ENCODE measurements at places on chromosomes 5 and 9.

DNA sequence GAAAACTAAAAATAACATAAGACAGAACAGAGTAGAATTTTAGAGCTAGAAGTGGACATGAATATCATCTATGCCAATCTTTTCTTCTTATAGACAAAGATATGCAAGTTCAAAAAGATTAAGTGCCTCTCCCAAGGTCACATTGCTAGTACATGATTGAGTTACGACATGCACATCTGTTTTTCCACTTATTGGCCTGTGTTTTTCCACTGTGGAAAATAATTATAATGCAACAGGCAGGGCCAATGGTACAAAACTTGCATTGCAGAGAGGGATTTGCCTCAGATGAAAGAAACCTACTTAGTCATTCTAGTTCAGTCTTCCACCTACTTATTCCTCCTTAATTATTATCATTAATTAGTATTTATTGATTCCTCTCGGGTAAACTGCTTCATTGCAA lies 407.8 kb upstream of the SGCD start:
- DNase-seq = no peak

DNA sequence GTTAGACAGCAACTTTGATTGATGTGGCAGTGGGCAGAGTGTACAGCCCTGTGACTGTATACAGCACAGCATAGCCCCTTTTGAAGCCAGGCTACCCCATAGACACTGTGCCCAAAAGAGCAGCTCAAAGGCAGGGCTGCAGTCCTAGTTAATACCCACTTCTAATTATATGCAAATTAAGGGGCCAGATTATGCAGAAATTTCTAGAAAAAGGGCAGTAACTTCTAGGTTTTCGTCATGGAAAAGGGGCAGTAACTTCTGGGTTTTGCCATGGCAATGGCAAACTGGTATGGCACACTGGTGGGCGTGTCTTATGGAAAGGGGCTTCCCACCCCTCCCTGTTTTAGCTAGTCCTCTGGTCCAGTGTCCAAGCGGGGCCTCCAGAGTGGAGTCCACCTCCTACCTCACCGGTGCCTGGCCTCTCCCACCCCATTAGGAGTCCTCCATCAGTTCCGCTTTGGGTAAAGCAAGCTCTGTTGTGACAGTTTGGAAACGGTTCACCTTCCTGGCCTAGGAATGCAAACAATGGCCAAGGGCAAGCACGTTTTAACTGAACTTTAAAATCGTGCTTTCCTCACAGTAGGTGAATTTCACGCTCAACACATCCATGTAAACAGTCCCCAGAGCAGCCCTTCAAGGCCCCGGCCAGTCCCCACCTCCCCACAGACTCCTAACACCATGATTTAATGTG lies 5.6 kb downstream of the ADAMTS13 start:
- DNase-seq = no peak

- no peak for DNase-seq
Observed at GRCh38 chr5:23089286-23089685, 236.1 kb upstream of the CDH12 start.

DNA sequence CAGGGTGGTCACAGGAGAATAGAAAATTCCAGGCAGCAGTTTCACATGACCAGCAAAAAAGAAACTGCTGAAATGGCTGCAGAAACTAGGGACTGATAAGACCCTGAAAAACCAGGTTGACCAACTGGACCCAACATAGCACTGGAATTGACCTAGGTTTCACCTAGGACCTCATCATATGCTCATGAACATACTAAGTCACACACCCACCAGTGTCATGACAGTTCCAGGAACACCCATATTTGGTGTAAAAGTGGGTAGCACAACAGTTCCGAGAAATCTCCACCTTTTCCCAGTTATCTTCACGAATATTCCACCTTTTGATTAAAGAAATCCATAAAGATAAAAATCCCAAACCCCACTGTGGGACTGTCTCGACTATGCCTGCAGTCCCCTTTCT lies 182.2 kb downstream of the AGTPBP1 start:
- DNase-seq = no peak

GRCh38 chr5:135973323-135974020 lies 18.7 kb upstream of the LECT2 start:
- no peak for DNase-seq

DNA sequence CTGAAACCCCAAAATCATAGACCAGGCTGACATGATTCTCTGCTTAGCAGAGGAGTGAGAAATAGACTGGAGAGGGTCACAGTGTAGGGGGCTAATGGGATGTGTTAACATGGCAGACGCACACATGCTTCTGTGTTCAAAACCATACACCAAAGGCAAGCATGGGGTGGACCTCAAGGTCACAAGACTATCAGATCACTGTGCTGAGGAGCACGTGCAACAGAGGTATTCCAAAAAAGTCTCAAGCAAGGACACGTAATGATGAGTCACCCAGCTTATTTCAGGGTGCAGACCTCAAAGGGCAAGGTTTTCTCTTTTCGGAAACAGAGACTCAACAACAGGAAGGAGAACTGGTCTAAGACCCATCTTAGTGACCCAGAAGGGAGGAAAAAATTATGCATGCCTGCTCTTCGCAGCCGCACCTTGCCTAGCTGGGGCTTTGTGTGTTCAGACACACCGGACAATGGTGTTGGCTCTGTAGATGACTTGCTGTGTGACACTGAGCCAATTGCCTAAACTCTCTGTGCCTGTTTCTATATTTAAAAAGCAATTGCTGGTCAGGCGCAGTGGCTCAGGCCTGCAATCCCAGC lies 20.3 kb downstream of the WHRN start:
- no peak for DNase-seq

DNA sequence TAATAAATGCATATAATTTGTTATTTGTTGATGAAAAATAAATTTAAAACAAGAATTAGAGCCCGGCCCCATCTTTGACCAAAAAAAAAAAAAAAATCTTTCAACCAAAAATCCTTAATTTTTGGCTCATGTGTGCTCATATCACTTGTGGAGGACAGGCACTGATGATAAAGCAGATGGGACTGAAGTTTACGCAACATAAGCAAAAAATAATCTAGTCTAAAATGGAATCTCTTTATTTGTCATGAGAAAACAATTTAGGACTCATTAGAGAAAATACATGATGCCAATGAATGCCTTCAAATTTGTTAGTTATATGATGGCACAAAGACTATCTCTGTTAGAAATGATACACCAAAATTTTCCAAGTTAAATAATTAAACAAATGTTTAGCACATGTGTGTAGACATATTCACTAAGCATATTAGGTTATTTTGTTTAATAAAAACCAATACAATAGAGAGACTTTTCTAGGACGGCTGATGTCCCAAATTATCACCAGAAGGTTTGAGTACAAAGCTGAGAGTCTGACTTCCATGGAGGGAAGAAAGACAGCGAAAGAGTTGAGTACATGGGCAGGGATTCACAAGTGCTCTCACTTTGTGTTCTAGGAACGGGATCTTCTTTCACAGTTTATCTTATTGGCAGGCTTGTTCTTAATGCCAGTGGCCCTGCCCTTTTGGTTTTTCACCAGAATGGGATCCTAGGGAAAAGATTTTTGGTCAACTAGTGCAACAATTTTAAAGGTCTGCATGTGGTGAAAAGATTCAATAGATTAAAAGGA lies 621.4 kb downstream of the RAB3C start:
- no peak for DNase-seq
